ENCODE measurements at places on chromosomes 11 and 22. TPM values are rescaled to one million over a fixed set of nuclear protein-coding genes. Genes with fewer than 3 reads are reported as not detected.
A peak's percentile ranks its signal among the peaks of the same experiment; 100 is the strongest.

The APOBEC3B gene
- 5.1 TPM for total RNA-seq

The NXPE2 gene
- total RNA-seq, result not detected

GRCh38 chr22:30038219-30038618 is 42.0 kb upstream of the HORMAD2 start:
- peak; percentile 49 for DNase-seq
- H3K36me3 ChIP-seq, result no peaks in the 10 kb centered on the region
- peaks cover 4% of the 10 kb centered on the region for H3K4me1 ChIP-seq

DNA sequence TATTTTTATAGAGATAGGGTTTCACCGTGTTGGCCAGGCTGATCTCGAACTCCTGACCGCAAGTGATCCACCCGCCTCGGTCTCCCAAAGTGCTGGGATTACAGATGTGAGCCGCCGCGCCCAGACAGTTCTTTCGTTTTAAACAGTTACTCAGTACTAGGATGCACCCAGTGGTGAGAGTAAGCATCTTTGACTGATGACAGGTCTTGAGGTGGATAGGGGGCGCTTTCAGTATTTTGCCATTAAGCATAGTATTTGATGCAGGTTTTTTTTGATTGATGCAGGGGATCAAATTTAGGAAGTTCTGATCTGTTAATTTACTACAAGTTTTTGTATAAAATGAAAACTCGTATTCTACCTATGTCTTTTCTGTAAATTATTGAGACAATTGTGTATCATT is 13.2 kb upstream of the TRIM34 start:
- no peak overlapping the region for H3K27ac ChIP-seq
- no peaks in the 10 kb centered on the region for H3K36me3 ChIP-seq
- H3K4me3 ChIP-seq, result no peak overlapping the region
- no peaks in the 10 kb centered on the region for H3K4me1 ChIP-seq

DNA sequence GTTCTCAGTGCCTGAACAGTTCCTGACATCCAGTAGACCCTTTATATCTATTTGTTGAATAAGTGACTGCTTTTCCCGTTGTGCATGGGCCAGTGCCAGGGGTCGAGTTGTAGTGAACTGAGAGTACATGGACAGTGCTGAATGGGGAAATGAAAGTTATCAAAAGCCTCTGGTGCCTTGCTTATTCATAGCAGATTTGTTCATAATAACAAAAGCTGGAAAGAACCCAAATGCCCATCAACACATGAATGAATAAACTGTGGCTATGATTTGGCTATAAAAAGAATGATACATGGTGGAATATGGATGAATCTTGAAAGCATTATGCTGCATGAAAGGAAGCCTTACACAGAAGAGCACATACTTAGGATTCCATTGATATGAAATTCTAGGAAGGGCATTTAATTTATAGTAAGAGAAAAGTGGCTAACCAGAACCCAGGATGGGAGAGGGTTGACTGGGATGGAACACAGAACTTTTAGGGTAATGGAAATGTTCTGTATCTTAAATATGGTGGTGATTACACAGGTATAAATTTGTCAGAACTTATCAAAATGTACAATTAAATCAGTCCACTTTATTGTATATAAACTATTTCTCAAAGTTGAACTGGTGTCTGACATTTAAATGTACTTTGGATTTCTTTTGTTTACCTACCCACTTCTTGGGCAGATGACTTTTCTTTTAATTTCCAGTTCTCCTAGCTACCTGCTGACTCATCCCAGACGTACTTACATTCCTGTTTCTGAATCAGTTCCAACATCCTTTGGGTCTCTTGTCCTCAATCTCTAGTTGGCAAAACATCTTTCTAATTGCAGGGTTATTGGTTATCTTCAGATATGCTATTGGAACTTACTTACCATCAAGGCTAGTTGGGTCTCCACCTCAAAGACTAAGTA is 42.8 kb downstream of the PACS1 start:
- H3K4me1 ChIP-seq, result peaks cover 65% of the 10 kb centered on the region
- H3K4me3 ChIP-seq, result no peak overlapping the region
- H3K27ac ChIP-seq, result peak overlapping the region; percentile 80
- no peaks in the 10 kb centered on the region for H3K36me3 ChIP-seq
- DNase-seq, result peak; percentile 25
- H3K27me3 ChIP-seq, result no peaks in the 10 kb centered on the region

GRCh38 chr22:44999687-45000086 is 10.1 kb downstream of the PHF21B start:
- no peaks in the 10 kb centered on the region for H3K36me3 ChIP-seq
- no peaks in the 10 kb centered on the region for H3K4me1 ChIP-seq
- H3K27ac ChIP-seq, result no peak overlapping the region
- no peak overlapping the region for H3K4me3 ChIP-seq

DNA sequence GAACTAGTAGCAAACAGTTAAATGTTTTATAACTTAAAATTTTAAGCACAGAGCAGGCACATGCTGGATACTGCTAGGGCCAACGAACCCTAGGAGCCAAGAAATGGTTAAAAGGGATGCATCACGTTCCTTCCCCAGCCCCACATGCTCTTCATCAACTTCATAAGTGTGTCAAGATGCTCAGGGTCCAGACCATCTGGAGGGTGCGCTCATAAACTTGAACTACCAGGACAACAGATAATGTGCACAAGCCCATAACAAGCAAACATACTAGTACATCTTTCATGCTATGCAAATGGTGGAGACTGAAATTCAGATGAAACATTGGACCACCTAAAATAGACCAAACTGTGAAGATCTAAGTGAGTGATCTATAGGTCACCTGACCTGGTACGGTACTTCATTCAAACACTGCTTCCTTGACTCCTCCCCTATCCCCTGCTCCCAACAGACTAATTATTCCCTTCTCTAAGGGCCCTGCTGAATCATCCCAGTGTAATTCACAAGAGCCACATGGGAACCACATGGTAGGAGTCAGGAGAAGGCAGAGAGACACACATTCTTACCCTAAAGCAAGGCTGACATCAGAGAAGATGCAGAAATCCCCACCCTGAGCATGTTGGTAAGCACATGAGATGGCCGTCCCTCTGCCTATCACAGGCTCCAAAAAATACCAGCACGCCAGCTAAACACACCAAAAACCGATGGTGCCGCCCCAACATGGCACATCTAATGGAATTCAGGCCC is 83.9 kb downstream of the ETS1 start:
- H3K27ac ChIP-seq, result no peak overlapping the region
- no peak overlapping the region for H3K4me3 ChIP-seq
- DNase-seq, result no peak
- H3K4me1 ChIP-seq, result peaks cover 12% of the 10 kb centered on the region
- no peaks in the 10 kb centered on the region for H3K36me3 ChIP-seq
